ENCODE measurements at places on chromosomes 4 and X.
A peak's percentile ranks its signal among the peaks of the same experiment; 100 is the strongest.

- no peak for DNase-seq
Measured at GRCh38 chrX:33183361-33183760, 28.0 kb downstream of the DMD start.

DNA sequence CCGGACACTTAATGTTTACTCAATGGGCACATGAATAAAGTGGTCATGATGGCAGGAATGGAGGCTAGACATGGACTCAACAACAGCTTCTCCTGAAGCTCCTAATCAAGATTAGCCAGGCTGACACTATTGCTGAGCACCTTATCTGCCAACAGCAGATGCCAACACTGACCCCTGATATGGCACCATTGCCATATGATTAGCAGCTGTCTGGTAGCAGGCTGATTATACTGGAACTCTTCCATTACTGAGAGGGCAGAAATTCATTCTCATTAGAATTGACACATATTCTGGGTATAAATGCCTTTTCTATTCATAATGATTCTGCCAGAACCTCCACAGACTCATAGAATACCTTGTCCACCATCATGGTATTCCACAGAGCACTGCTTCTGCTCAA, 18.4 kb upstream of the AFF1 start:
- no peak for DNase-seq

DNA sequence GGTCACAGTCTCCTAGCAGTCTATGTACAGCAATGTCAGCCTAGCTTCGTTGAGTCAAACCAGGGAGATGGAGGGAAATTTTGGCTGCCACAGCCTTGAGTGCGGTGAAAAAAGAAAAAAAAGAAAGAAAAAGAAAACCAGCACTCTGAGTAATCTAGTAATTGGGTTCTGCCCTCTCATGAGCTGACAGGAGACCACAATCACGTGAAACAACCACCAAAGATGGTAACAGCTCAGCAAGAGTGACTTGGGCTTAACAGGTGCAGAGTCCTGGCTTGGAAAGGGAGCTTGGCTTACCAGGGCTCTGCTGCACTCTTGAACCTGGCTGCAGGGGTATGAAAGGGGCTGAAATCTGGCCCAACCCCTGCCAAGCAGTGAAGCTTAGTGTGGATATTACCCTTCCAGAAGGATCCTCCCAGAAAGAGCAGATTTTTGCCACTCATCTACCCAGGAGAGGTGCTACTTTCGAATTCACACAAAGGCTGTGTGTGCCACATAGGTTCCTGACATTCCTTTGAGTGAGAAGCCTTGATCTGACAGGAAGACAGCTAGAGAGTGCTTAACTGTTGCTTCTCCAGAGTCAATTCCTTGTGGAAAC, 350.3 kb downstream of the PTTG2 start:
- no peak for DNase-seq

- no peak for DNase-seq
Measured at GRCh38 chrX:6407542-6407941, 127.4 kb downstream of the VCX3A start.

- DNase-seq, result no peak
Measured at GRCh38 chr4:94668724-94669123, 89.0 kb upstream of the BMPR1B start.

GRCh38 chr4:143046906-143047305, 137.8 kb upstream of the USP38 start:
- no peak for DNase-seq

- DNase-seq, result peak; percentile 0
Measured at GRCh38 chrX:123648028-123648810, 84.6 kb downstream of the THOC2 start.

- no peak for DNase-seq
Measured at GRCh38 chrX:48896611-48897011, 957 bp downstream of the TIMM17B start.

GRCh38 chrX:71577682-71578081, 555 bp upstream of the GCNA start:
- DNase-seq, result no peak

DNA sequence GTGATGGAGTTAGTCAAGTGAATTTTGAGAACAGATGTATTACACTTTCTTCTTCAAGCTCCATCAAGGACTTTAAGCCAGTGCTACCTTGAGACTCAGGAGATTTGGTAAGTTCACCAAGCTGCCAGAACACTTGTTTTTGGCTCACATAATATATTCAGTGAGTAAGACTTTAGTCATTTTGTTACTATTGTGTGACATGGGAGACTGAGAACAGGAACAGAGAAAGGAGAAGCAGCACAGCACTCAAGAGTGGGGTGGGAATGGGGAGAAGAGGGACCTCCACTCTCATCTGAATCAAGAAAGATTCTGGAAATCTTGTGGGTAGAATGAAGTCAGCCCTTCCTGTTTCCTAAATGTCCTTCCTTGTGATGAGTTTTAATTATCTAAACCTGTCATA, 87.3 kb upstream of the TET2 start:
- no peak for DNase-seq

DNA sequence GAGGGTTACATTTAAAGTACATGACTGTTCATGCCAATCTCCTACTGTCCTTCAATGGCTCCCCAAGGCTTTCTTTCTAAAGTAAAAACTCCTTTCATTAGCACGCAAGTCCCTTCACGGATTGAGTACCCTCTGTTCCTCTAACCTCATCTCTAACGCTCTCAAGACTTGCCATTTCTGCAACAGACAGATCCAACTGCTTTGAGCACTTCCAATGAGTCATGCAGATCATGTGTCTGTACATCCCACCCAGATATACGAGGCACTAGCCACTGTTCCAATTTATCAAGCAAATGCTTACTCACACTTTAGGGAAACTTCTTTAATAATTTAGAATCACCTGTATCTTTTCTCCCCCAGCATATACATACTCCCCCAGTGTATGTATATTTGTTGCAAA, 332.5 kb upstream of the ZFP42 start:
- no peak for DNase-seq

DNA sequence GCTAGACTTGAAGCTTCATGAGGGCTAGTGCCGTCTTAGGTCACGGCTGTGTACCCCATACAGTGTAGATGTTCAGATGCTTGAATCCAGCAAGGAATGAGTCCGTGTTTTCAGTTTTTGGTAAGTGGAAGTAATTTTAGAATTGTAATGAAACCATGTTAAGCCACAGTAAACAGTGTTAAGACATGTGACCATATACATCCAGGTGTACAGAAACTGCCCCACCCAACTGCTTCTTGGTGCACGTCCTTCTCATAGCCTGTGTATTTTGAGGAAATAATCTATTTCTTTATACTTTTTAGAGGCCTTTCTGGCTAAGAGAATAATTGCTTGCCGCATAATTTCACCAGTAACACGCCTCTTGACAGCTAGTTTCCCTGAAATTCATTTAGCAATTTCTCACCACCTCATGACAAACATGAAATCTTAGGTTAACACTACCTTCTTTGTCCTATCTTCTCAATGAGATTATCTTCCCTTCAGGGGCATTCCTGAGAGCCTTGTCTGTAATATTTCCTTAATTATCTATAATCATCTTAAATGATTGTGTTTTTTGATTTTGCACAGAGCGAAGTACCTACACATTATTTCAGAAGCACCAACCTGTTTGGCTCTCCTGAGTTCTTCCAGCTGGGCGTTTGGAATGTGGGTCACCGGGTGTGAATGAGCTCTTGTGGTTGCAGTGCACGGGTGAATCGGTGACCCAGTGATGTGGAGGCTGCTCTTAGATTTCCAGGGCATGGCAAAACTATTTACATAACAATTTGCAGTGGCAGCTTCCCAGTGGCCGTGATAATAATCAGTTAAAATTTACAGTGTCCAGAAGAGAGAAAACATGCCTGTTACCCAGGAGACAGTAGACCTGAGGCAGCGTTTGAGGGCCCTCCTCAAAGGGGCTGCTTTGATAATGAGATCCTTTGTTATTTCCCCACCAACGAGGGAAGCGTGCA, 50.2 kb upstream of the TADA2B start:
- no peak for DNase-seq

- no peak for DNase-seq
Measured at GRCh38 chr4:41009411-41009810, 204.9 kb downstream of the APBB2 start.

- no peak for DNase-seq
Measured at GRCh38 chr4:138185859-138186645, 56.1 kb downstream of the SLC7A11 start.

All from nucleus accumbens (tissue), 56 donors.